Hematopoietic multipotent progenitor cell treated with erythropoietin and hydrocortisone succinate and interleukin-3 and kit ligand, for 17 days (in vitro differentiated cells): ENCODE measurements at places on chromosomes 2 and 18.

GRCh38 chr2:127829845-127830246 lies 18.9 kb upstream of the WDR33 start:
- no peak for DNase-seq

GRCh38 chr2:3571284-3571683 lies 3.8 kb upstream of the RPS7 start:
- DNase-seq: no peak

- no peak for DNase-seq
These were observed 474.9 kb downstream of the EIPR1 start for GRCh38 chr2:2902547-2903281.

DNA sequence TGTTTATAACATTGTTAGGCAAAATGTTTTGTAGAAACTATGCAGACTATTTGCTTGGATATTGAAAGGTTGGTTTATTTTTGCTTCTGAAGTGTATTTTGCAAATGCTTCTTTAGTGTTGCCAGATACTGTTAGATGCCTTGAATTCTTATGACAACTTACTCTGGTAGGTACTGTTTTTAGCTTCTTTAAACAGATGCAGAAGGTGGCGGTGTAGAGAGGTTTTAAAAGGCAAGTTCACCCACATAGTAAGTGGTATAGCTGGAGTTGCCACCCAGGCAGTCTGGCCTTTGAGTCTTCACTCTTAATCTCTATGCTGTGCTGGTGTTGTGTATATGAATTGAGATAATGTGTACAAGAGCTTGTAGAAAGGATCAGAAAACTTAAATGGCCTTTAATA lies 3.6 kb downstream of the PCYOX1 start:
- DNase-seq: no peak

- no peak for DNase-seq
These were observed 65.6 kb downstream of the ZFP36L2 start for GRCh38 chr2:43160778-43161177.

- DNase-seq: no peak
These were observed 159.4 kb downstream of the PXDN start for GRCh38 chr2:1584691-1585485.
